ENCODE measurements at places on chromosomes 1 and 21.

DNA sequence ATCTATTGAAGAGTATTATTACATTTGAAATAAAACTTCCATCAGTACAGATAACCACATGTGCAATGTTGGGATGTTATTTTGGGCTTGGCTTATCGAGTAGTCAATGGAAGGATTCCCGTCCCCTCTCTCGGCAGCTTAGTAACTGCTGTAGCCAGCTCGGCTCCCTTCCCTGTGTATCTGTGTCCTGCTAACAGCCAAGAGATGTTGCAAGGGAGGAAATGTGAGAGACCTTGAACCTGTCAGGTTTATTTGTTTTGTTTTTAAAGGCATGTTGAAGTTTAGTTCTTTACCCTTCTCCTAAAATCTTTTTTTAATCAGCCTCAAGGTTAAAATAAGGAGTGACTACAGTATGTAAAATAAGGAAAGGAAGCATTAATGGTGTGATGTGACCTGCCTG is 13.6 kb upstream of the TARS2 start:
- no peak for DNase-seq

- DNase-seq = no peak
Observed at GRCh38 chr1:237809099-237809498, 81.6 kb downstream of the ZP4 start.

- no peak for DNase-seq
Observed at GRCh38 chr1:179924268-179924667, 30.3 kb upstream of the CEP350 start.

GRCh38 chr1:63947904-63948303 is 174.1 kb downstream of the ROR1 start:
- no peak for DNase-seq

DNA sequence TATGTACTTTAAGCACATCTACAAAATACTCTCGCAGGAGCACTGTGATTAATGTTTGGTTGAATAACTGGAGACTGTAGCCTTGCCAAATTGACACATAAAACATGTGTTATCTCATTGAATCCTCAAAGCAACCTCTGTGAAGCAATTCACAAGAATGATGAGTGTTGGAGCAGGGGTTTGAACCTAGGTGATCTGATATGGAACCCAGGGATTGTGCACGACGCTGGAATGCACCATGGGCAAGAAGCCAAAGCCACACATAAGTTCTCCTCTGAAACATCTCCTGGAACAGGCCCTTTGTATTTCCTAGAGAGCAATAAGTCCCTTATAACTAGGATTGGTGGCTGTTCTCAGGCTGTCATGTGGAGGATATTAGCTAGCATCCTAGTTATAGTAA is 124.6 kb upstream of the IVNS1ABP start:
- peak; percentile 42 for DNase-seq

DNA sequence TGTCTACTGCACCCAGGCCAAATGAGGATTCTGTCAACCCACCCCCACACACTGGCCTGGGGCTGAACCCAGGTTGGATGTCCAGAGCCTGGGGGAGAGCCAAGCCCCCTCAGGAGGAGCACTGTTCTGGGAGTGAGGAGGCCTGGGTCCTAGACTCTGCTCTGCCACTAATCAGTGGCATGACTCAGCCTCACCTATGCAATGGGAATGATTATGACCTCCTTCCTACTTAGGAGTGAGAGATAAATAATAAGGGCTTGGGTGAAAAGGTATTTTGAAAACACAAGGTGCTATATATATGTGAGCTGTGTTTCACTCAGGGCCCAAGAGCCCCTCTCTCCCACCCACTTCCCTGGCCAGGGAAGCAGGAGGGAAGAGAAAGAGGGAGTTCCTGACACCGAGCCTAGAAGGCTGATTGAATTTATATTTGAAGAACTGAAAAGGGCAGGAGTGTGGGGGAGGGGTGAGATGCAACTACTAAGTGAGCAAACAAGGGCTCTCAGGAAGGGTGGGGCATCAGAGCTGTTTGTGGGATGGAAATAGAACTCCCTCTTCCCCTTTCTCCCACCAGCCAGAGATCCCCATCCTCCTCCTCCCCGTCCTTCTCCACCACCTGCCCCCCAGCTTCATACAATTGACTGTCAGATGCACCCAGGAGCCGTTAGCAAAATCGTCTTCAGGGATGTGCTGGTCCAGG is 8.2 kb downstream of the IGSF9 start:
- DNase-seq = no peak

DNA sequence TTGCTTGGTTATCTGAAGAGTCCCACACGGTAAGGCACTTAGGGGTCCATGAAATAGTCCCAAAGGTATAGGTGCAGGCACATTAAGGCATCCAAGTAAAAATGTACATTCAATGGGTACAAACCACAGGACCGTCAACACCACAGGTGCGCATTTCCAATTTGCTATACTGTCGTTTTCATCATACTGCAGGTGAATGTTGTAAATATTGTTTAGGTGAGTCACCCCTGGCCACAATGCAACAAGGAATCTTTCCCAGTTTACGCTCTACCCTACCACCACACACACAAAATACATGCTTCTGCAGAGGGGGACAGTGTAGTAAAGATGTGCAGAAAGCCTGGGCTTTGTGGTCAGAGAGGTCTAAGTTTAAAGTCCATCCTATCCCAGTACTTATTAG is 13.7 kb downstream of the CADM3 start:
- no peak for DNase-seq

GRCh38 chr21:46189213-46189958 is 5.1 kb upstream of the SPATC1L start:
- no peak for DNase-seq

DNA sequence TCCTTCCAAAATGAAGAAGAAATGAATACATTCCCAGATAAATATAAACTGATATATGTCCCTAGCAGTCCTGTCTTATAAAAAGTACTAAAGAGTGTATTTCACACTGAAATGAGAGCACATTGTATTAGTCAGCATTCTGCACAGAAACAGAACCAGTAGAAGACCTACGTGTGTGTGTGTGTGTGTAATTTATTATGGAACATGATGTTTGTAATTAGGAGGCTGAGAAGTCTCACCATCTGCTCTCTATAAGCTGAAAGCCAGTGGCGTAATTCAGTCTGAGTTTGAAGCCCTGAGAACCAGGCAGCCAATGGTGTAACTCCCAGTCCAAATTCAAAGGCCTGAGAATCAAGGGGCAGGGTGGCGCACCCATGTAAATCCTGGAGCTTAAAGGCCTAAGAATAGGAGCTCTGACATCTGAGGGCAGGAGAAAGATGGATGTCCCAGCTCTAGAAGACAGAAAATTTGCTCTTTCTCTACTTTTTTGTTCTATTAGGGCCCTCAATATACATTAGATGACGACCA is 146.5 kb upstream of the LYPLAL1 start:
- DNase-seq = no peak

DNA sequence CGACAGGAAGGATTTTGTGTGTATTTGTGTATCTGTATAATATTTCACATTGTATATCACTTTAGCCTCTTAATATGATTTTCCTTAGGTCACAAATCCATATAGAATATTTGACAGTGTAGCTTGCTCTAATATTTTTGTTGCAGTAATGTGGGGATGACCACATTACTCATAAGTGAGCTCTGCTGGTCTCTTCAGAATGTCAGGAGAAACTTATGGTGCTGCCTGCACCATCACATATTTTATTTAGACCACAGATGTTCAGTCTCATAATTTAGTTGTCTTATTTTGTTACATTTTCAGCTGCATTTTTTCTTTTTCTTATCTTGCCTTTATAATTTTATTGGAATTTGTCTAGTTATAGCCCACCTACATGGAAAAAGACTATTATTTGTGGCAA is 205.3 kb downstream of the PBX1 start:
- DNase-seq = no peak

- DNase-seq = no peak
Observed at GRCh38 chr1:16378443-16378842, 11.4 kb downstream of the SZRD1 start.

- DNase-seq = no peak
Observed at GRCh38 chr1:107894605-107895004, 70.4 kb downstream of the VAV3 start.

- no peak for DNase-seq
Observed at GRCh38 chr1:20726932-20727745, 5.4 kb downstream of the SH2D5 start.

- DNase-seq = no peak
Observed at GRCh38 chr1:60727552-60727951, 354.8 kb upstream of the NFIA start.

GRCh38 chr1:172134087-172134731 is 286.3 kb upstream of the C1orf105 start:
- no peak for DNase-seq

DNA sequence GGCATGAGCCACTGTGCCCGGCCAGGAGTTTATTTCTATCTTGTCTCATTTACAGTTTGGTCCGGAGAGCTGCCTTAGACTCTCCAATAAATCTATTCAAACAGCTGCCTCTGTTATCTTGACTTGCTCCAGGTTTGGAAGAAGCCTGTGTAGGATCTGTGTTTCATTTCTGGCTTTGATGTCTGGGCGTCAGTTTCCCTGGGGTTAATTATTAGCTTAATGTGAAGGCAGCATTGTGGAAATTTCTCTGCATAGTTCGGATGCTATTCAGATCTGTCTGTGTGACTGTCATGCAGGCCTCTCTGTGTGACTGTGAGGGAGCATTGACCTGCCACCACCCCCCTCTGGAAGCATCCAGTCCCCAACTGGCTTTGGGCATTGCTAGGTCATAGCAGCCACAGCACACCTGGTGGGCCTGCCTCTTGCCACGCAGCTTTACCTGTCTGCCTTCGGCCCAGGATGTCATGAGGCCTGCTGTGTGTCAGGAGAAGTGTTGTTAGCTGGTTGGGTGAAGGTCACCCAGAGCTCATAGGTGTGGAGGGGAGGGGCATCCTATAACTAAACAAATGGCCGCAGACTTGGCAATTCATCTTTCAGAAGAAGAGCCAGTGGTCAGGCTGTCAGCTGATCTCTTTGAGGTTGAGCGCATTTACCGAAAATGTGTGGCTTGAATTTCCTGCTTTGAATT is 9.8 kb downstream of the IFNGR2 start:
- DNase-seq = no peak

DNA sequence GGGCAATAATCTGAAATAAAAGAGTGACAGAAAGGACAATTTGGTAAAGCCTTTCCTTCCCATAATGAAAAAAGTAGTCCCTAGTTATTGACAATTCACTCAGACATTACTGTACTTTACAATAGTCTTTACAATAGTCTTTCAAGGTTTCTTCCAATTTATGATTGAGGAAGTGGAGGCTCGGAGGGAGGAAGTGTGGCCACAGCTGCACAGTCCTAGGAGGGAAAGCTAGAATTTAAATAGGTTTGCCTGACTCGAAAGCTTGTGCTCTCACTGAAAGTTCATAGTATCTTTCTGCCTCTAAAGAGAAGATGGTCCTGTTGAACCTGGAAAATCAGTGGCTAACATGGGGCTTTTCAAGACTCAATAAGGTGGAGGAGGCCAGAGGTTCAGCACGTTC is 203.2 kb downstream of the SDCCAG8 start:
- no peak for DNase-seq

- DNase-seq = no peak
Observed at GRCh38 chr1:162703708-162704107, 71.4 kb downstream of the DDR2 start.

GRCh38 chr1:179082333-179082998 is 596 bp downstream of the TOR3A start:
- DNase-seq = no peak

- no peak for DNase-seq
Observed at GRCh38 chr21:44051462-44051941, 39.4 kb downstream of the TRAPPC10 start.

GRCh38 chr1:220369511-220369910 is 97.3 kb upstream of the RAB3GAP2 start:
- no peak for DNase-seq

GRCh38 chr1:241614144-241614543 is 26.0 kb downstream of the CHML start:
- no peak for DNase-seq

- no peak for DNase-seq
Observed at GRCh38 chr21:42021371-42022090, 11.4 kb upstream of the ZBTB21 start.

GRCh38 chr1:8020032-8020431 is 6.1 kb downstream of the ERRFI1 start:
- no peak for DNase-seq

DNA sequence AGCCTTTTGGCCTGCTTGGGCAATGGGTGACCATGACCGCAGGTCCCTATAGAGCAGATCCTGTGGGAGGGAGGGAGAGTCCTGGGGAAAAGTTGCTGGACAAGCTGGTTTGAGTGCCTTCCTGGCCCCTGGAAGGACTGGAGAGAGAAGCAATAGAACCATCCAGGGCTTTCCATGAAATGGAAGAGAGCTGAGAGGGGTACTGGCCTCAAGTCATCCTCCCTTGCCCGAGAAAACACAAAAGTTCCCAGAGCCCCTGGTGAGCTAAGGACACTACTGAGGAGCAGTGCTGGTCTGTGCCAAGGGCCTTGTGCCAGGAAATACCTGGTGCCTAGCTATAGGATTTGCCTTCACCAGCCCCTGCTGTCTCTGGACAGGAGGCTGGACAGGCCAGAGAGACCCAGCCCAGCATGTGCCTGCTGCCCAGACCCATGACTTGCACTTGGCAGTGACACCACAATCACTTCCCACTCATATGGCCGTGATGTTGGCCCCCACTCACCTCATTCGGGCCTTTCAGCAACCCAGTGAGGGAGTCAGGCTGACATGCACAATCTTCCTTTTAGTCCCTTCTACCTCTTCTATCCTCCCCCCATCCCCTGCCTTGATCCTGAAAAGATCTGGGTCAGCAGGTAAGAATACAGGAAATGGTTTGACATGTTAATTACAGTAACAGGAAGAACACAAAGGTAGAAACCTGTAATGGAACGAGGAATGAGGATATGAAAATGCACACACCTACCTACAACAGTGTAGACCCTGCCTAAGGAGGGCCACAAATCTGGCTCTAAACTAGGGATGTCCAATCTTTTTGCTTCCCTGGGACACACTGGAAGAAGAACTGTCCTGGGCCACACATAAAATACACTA is 7.0 kb downstream of the SH3BP5L start:
- DNase-seq = no peak

- DNase-seq = no peak
Observed at GRCh38 chr1:178530502-178530901, 17.6 kb downstream of the TEX35 start.

All from AG09309 (cell line).